ENCODE measurements at places on chromosomes 6 and 20.

DNA sequence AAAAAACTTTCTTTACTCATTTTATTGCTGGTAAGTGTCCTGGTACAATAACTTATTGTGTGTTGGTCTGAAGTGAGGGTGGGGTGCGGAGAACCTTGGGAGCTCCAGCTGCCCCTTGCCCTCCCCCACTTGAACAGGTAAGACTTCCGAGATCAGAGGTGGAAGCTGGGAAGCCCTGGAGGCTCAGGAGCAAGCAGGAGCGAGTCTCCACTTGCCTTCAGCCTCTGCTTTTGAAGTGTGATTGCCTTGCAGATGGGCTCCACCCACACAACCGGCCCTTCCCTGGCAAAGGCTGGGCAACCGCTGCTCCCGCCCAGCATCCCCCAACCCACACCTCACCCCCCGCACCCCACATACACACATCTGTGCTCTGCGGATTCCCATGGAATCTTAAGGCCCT is 179.6 kb downstream of the TFAP2C start:
- no peak for DNase-seq

DNA sequence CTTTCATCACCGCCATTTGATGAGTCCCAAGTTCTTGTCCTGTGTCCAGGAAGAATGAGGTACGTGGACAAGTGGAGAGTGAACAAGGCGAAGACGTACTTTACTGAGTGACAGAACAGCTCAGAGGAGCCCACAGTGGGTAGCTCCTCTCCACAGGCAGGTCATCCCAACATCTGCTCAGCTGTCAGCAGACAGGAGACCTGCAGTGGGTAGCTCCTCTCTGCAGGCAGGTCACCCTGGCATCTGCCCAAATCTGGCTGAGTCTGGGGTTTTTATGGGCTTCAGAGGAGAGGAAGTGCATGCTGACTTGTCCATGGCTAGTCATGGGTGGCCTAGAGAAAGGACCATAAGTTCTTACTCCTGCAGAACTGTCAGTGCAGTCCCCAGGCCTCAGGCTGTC is 32.7 kb upstream of the PDYN start:
- DNase-seq = no peak

GRCh38 chr6:163354085-163354484 is 60.4 kb upstream of the QKI start:
- peak; percentile 59 for DNase-seq

DNA sequence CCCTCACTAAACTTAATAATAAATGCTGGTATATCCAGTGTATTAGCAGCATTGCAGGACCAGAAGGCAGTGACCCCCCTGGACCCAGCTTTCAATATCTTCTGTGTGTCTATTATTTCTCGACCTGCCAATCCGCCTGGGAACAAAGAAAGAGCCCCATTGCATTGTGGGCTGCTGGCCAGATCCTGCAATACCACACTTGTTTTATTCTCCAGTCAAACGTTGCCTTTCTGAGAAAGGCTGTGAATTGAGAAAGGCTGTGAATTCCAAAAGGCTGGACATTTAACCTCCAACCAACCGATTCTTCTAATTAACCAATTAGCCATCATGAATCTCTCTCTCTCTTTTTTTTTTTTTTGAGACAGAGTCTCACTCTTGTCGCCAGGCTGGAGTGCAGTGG is 1.5 kb upstream of the MTO1 start:
- no peak for DNase-seq

DNA sequence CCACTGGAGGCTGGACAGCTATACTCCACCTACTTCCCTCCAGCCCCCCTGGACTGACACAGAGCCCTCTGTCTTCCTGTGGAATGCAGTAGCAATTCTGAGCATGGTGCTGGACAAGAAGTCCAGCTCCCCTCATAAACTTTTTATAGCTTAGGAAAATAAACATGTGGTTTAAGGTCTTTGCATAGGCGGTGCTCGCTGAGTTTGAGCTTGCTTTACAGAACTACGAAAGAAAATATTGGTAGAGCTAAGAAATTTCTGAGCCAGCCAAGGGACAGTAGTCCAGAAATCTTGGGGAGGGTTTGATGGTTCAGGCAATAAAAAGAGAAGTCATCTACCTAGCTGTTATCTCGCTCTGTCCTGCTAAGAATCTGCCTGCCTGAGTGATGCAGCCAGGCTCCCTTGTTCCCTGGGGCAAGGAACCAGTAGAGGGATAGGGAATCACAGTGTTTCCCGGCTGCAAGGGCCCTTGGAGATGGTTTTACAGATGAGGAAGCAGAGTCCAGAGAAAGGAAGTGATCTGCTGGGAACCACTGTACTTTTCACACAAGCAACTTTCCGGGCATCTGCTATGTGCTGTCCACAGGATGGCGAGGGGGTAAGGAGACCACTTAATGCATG is 343.4 kb downstream of the CDC5L start:
- DNase-seq = no peak

- DNase-seq = no peak
Measured at GRCh38 chr6:116287689-116288282, 8.1 kb upstream of the TSPYL1 start.

DNA sequence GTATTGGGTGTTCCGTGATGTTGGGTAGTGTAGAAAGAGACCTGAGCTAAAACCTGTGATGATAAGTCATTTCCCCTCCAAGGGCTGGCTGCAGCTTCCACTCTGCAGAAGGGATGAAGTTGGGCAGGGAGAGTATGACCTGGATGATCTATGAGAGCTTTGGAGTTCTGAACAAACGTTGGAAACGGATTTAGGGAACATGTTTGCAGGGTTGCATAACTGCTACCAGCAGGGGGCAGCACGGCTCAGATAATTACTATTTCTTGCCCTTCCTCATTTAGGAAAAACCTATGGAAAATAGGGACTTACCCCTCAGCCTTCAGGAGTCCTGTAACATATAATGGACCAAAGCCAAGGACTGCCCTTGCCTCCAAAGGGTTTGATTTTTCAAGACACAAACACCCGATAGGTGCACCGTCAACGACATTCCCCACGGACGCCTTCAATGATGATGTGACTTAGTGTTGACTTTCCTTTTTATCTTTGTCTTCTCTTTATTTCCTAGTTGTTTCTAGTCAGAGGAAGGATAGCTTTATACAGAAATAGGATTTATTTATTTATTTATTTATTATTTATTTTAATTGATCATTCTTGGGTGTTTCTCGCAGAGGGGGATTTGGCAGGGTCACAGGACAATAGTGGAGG is 164.9 kb upstream of the SASH1 start:
- peak; percentile 70 for DNase-seq

- no peak for DNase-seq
Measured at GRCh38 chr6:617456-618100, 39.3 kb downstream of the HUS1B start.

DNA sequence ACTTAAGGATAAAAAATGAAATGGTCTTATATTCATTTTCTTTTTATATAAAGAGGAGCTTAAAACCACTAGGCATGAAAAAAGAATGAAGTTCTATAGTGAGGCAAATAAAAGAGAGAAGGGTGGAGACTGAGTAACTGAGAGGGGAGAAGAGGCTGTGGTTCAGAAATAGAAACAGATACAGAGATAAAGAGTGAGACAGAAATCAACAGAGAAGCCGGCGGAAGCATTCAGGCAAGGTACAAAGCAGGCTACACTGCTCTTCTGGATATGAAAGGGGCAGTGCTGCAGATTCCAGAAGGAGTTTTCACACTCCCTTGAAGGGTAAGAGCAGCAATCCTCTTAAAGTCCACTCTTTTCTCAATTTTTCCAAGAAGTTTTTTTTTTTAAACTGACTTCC is 29.9 kb downstream of the NFATC2 start:
- no peak for DNase-seq

DNA sequence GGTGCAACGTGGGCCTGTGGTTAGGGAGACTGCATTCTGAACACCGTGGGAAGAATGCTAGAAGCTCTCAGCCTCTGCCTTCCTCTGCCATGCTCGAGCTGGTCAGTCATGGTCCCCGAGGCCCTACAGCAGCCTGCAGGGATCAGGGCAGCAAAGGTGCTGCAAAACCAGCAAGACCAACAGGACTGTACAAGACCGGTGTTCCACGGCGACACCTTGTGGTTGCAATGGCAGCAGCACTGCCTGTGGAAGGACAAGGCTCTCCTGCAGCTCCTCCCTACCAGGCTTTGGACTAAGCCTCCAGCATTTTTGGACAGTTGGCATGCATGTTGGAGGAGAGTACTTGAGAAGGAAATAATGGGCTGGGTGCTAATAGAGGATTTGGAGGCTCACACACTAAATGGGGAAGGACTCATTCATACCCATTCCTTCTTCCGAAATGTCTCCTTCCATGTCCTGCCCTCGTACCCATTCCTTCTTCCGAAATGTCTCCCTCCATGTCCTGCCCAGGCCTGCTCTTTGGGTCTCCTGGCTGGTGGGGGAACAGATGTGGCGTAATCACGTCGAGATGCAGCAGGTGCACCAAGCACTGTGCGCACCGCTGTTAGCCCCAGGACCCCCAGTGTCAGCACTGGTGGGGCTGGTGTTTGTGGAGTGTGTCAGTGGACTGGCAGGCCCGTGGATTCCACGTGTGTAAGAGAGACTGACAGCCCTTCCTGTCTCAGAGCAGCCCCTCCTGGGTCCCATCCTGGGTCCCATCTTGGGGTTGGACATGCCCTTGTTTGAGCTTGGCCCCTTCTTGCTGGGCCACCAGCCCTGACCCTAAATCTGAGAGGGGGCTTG is 18.6 kb upstream of the MYT1 start:
- DNase-seq = peak; percentile 8

GRCh38 chr6:142275236-142276006 is 26.4 kb upstream of the ADGRG6 start:
- DNase-seq = no peak

DNA sequence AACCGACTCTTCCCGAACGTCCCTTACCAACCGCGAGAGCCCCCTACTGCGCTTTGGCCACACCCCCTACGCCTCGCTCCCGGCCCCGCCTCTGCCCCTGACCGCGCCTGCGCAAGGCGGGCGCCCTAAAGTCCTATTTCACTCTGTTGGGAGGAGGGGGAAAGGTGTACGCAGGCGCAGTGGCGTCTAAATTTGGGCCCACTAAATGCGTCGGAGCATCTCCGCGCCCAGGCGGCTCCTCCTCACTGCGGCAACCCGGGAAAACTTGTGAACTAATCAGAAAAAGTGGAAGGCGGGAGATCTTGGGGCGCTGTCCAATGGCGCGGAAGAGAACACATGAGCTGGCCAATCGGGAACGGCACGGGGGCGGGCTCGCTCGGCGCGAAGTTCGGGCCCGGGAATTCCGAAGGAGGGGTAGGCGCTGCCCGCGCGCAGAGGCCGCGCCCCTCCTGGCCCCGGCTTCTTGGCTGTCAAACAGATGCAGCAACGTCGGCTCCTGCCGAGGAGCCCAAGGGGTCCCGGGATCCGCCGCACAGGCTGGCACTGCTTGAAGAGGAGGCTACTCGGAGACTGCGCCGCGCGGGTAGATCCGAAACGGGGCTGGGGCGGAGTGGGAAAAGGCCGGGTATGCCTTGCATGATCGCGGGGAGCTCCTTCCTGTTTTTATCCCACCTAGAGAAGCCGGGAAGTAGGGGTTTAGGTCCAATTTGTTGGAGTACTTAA is at the start of gene TCF19:
TSS of gene TCF19 (plus strand) at position 450 of the 723 bp plus-strand sequence. CDS start 881 bp downstream, outside the sequence.
- DNase-seq = peak; percentile 98

GRCh38 chr20:21137078-21137477 is 11.2 kb downstream of the KIZ start:
- DNase-seq = no peak

DNA sequence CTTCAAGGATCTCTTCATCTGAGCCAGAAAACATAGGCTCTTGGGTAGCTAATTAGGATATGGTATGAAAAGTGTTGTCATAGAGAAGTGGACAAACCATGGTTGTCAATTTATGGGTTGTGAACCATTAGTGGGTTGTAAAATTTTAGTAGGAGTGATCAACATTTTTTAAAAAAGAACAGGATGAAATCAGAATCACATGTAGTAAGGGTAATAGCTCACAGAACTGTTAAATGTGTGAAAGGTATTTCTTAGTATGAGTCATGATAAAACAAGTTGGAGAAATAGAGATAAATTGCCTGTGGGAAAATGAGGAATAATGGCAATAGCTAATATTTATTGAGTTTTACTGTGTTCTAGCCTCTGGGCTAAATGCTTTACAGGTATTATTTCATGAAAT is 113.4 kb downstream of the MAP3K4 start:
- DNase-seq = no peak

GRCh38 chr20:63032861-63033793 is 26.4 kb upstream of the BHLHE23 start:
- no peak for DNase-seq

- peak; percentile 31 for DNase-seq
Measured at GRCh38 chr20:43191946-43192863, 2.5 kb upstream of the PTPRT start.

DNA sequence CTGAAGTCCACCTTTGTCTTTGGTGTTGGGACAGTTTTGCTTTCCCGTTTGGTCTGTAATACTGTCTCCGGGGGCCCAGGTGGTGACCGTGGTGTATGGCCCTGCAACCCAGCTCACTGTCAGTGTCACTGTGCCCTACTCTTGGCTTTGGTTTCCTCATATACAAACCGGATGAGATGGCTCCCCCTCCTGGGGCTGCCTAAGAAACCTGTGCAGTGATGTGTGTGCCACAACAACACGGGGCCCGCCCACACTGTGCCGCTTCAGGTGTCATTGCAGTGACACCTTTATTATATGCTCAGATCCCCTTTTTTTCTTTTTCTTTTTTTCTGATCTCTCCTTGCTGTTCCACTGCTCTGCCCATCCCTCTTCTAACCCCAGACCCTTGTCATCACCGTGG is 73.9 kb downstream of the RAMACL start:
- no peak for DNase-seq

DNA sequence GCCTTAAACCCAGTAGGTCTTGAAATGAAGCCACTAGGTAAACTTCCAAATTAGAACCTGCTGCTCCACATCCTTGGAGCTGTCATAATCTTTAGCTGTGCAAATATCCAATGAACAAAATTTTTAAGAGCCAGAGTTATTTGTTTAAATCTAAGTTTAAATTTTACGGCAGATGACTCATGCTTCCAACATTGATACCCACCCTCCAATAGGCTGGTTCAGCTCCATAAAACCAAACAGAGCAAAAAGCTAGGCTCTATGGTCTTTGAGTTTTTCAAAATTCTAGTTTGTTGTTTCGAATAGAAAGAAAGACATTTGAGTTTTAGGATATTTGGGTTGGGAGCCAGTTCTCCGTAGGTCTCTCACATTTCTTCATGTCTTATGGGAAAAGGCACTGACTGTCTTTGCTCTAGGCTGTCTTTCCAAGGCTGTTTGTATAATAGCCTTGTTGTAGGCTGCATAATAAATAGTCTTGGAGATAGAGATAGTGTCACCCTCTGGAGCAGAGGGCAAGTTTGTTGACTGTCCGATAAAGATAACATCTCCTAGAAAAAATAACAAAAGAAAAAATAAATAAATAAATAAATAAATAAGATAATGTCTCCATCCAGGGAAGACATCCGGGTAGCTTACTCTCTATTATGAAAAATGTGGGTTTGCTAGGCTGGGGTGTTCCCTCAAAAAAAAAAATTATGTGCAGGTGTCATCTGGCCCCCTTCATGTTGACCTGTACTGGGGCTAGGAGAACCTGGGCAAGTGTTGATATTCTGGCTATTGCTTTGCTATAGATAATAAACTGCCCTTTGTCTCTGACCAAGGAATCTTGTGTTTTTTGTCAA is 36.5 kb downstream of the SLC2A12 start:
- DNase-seq = no peak

DNA sequence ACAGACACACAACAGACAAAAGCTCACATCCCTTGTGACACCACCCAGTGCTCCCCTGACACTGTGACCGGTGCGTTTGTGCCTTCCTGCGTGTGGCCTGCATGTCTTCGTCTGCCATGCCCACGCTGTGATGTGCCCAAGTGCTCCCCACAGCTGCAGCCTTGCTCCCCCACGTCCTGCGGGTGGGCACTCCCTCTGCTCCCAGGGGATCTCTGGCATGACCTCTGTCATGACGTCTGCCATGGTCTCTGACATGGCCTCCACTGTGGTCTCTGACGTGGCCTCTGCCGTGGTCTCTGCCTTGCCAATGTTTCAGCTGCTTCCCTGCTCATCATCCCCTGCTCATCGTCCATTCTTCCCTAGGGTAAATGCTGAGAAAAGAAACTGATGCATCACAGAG is 200.9 kb downstream of the DLL1 start:
- DNase-seq = peak; percentile 1
